ENCODE measurements at places on chromosomes 11 and 22.
A peak's percentile ranks its signal among the peaks of the same experiment; 100 is the strongest.

- no peaks in the 10 kb centered on the region for H3K4me1 ChIP-seq
- no peak overlapping the region for H3K27ac ChIP-seq
- no peaks in the 10 kb centered on the region for H3K27me3 ChIP-seq
- no peak for DNase-seq
- no peaks in the 10 kb centered on the region for H3K36me3 ChIP-seq
Observed at GRCh38 chr11:80317612-80318011, 876.8 kb upstream of the TENM4 start.

DNA sequence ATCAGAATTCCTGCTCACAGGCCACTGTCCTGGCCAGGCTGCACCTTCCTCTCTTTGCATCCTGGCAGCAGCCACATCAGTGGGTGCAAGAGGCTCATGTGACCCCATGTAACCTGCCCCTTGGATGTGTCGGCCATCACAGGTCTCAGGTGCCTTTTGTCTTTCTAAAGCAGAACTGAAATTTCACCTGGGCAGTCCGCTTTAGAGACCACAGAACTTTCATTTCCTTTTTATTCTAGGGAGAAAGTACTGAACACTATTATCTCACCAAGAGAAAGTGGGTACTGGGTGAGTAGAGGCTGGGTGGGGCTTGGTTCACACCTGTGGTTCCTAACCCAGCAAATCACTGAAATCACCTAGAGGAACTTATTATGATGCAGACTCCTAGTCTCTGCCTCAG lies 51.7 kb upstream of the NUP160 start:
- H3K27me3 ChIP-seq, result no peaks in the 10 kb centered on the region
- no peak overlapping the region for H3K27ac ChIP-seq
- H3K36me3 ChIP-seq, result no peaks in the 10 kb centered on the region
- no peaks in the 10 kb centered on the region for H3K4me1 ChIP-seq
- H3K4me3 ChIP-seq, result no peak overlapping the region

DNA sequence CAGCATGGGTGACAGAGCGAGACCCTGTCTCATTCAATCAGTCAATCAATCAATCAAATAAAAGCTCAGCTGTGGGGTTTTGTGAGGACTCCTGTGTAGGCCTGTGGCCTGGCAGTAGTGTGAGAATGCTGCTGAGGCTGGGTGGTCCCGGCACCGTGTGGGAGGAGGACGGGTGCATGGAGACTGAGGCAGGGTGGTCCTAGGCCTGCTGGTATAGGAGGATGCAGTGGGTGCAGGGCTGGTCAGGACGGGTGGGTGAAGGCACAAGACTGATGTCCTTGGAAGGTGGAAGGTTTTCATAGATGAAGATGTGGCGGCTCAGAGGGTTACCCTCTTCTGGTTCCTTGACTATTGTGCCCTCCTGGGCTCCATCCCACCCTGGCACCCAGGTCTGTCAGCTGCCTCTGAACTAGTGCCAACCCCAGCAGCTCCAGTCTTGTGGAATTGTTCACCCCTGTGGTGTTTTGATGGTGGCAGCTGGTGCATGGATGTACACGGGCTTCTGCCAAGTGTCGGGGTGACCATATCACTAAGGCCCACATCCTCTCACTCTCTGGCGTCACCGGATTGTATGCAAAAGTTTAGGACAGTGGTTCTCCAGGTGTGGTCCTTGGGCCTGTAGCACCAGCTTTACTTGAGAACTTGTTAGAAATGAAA lies 23.7 kb downstream of the TANGO2 start:
- no peak overlapping the region for H3K27ac ChIP-seq
- H3K27me3 ChIP-seq, result no peaks in the 10 kb centered on the region
- no peak overlapping the region for H3K4me3 ChIP-seq
- no peak for DNase-seq

- H3K27ac ChIP-seq, result no peak overlapping the region
- no peak overlapping the region for H3K4me3 ChIP-seq
- H3K4me1 ChIP-seq, result no peaks in the 10 kb centered on the region
- H3K27me3 ChIP-seq, result no peaks in the 10 kb centered on the region
- no peak for DNase-seq
- H3K36me3 ChIP-seq, result peaks cover 1% of the 10 kb centered on the region
Observed at GRCh38 chr11:1562469-1563148, 9.5 kb downstream of the DUSP8 start.

- no peaks in the 10 kb centered on the region for H3K4me1 ChIP-seq
- H3K27me3 ChIP-seq, result no peaks in the 10 kb centered on the region
- no peaks in the 10 kb centered on the region for H3K36me3 ChIP-seq
- H3K4me3 ChIP-seq, result no peak overlapping the region
- no peak for DNase-seq
Observed at GRCh38 chr11:61602775-61603569, 22.1 kb upstream of the SYT7 start.

DNA sequence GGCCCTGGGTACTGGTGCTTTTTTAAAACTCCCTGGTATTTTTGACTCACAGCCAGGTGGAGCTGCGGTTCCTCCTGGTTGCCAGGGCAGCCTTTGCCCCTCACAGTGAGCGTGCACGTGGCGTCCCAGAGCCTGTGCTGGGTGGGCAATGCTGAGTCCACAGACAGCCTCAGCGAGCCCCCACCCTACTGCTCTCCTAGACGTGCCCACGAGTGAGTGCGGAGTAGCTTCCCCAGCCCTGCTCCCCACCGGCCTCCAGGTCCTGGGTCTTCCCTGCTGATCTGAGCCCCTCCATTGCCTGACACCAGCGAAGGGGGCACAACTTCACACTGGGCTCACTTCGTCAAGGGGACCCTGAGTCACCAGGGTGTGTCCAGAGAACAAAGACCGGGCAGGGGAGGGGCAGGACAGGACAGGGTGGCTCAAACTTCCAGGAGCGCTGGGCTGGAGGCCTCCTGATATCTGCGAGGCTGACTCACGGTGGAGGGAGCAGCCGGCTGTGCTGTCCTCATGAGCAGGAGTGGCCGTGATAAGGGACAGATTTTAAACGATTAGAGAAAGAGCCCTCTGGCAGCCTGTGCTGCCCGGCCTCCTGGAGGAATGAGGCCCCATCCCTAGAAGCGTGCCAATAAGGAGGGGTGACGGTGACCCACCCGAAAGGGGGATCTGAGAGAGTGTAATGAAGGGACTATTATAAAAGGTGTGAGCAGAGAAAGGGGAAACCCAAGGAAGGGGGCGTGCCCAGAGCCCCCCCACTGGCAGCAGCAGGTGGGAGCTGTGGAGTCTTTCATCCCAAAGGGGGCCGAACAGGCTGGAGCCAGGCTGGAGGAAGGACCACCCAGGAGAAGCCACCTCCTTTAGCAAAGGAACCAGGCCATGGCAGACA lies 129.3 kb upstream of the FGF3 start:
- H3K4me1 ChIP-seq, result no peaks in the 10 kb centered on the region
- no peak overlapping the region for H3K27ac ChIP-seq
- H3K27me3 ChIP-seq, result no peaks in the 10 kb centered on the region
- no peaks in the 10 kb centered on the region for H3K36me3 ChIP-seq

- peak overlapping the region; percentile 59 for H3K4me3 ChIP-seq
- H3K36me3 ChIP-seq, result peaks cover 4% of the 10 kb centered on the region
- peak overlapping the region; percentile 25 for H3K27ac ChIP-seq
- DNase-seq, result peak; percentile 82
Observed at GRCh38 chr22:21938071-21938822, 14.4 kb downstream of the PPM1F start.

GRCh38 chr22:31937341-31937740 lies 7.0 kb upstream of the YWHAH start:
- no peaks in the 10 kb centered on the region for H3K27me3 ChIP-seq
- no peak overlapping the region for H3K4me3 ChIP-seq
- H3K4me1 ChIP-seq, result no peaks in the 10 kb centered on the region

- no peaks in the 10 kb centered on the region for H3K4me1 ChIP-seq
- no peaks in the 10 kb centered on the region for H3K27me3 ChIP-seq
- DNase-seq, result no peak
- H3K27ac ChIP-seq, result no peak overlapping the region
Observed at GRCh38 chr22:29096736-29097669, 24.2 kb downstream of the KREMEN1 start.

GRCh38 chr11:64349025-64349387 lies 9.0 kb downstream of the CCDC88B start:
- no peak overlapping the region for H3K27ac ChIP-seq
- peaks cover 40% of the 10 kb centered on the region for H3K36me3 ChIP-seq
- H3K4me3 ChIP-seq, result no peak overlapping the region
- no peaks in the 10 kb centered on the region for H3K27me3 ChIP-seq

DNA sequence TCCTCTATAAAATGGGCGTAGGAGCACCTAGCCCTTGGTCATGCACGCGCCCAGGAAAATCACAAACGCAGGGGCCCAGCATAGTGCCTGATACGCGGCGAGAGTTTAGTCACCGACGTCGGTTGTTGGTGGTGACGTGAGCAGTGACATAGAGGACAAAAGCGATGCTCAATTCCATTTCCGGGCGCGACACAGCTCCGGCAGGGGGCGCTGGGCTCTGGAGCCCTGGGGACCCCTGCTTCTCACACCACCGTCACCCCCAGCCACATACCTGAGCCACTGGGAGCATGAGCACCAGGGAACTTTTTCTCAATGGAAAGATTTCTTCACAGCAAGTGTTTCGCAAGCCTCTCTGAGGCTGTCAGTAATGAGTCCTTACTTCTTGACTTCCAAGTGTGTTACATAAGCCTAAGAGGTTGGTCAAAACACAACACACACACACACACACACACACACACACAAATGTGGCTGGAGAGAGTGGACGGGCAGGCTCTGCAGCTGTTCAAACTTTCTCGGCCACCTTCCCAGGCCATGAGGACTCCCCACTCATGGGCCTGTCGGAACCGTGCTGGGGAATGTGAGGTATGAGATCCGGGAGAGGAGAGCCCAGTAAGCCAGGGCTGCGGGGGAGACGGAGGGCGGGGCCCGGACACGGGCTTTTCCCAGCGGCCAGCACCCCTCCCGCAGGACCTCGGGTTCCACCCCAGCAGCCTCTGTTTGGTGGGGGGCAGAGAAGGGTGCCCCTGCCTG lies 36.9 kb upstream of the LINC01488 start:
- H3K4me1 ChIP-seq, result peaks cover 9% of the 10 kb centered on the region
- DNase-seq, result no peak
- no peak overlapping the region for H3K4me3 ChIP-seq
- H3K36me3 ChIP-seq, result no peaks in the 10 kb centered on the region
- H3K27ac ChIP-seq, result no peak overlapping the region

DNA sequence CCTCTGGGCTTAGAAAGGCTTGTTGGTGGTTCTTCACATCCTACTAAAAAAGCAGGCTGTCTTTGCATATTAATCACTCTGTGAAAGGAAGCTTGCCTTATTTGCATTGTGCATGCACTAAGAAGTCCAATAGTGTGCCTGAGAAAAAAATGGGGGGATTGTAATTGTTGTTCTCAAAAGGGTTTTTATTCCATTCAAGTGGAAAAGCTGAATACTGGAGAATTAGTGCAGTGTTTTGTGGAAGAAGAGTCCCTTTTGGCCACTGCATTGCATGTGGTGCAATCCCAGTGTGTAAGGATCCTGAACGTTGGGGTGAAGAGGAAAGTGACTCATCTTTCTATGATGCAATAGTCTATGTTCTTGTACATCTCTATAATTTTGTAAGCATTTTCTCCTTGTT lies 16.5 kb downstream of the NCAM1 start:
- no peaks in the 10 kb centered on the region for H3K27me3 ChIP-seq
- no peak overlapping the region for H3K27ac ChIP-seq
- DNase-seq, result no peak
- no peaks in the 10 kb centered on the region for H3K36me3 ChIP-seq
- no peak overlapping the region for H3K4me3 ChIP-seq

- peak overlapping the region; percentile 56 for H3K4me3 ChIP-seq
- no peaks in the 10 kb centered on the region for H3K36me3 ChIP-seq
- peaks cover 36% of the 10 kb centered on the region for H3K4me1 ChIP-seq
- peak overlapping the region; percentile 15 for H3K27ac ChIP-seq
- no peaks in the 10 kb centered on the region for H3K27me3 ChIP-seq
Observed at GRCh38 chr11:2929950-2930703, 907 bp upstream of the PHLDA2 start.
